ENCODE measurements at places on chromosomes 6 and 20.

DNA sequence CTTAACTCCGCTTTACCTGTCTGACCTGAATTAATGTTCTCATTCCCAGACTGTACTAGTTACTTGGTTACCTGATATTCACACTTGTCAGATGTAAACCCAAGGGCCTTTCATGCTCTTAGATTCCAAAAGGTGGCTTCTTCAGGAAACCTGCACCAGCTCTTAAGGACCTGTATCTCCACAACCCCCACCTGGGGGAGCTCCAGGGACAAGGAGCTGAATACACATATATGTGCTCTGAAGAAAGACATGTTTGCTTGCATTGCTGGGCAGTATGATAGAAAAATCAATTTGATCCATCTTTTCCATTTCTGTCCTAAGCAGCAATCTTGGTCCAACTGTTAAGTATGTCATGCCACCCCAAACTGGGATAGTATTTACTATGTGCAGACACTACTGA, 64.8 kb upstream of the POU3F2 start:
- DNase-seq = no peak

DNA sequence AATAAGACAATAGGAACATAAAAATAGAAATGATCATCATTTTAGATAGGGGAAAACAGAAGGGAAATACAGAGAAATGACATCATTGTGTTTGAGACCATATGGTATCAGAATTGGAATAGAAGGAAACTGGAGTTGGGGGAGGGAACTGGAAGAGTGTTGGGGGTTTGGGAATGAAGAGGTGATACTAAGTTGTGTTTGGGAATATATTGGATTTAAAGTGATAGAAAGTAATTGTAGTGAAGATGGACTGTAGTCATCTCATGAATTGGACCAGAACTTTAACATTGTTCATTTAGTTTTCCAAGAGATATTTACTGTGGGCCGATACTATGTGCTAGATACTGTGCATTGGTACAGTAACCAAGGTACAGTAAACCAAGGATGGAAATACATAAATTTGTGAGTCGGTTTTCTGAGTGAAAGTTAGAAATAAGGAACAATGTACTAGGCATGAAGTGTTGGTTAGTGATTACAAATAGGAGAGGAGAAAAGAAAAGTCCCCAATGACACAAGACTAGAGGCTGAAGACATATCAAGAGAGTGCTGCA, 32.3 kb downstream of the KCNQ5 start:
- DNase-seq = no peak

DNA sequence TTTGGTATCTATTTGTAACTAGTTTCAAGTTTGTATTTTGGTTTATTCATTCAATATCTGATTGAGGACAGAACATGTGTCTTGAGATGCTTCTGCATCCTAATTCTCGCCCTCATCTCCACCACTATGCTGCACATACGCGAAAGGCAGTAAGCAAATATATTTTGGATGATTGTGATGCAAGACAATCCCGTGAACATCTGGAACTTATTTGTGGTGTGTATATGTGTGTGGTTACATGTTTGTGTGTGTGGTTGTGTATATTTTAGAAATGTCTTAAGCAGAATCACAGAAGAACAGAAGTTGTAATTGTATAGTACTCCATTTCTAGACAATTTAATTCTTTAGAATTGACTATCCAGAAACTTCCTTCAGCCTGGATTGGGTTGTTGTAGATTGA, 35.1 kb upstream of the RNF144B start:
- no peak for DNase-seq

- no peak for DNase-seq
These were observed 14.0 kb upstream of the SCGN start for GRCh38 chr6:25637960-25638434.

DNA sequence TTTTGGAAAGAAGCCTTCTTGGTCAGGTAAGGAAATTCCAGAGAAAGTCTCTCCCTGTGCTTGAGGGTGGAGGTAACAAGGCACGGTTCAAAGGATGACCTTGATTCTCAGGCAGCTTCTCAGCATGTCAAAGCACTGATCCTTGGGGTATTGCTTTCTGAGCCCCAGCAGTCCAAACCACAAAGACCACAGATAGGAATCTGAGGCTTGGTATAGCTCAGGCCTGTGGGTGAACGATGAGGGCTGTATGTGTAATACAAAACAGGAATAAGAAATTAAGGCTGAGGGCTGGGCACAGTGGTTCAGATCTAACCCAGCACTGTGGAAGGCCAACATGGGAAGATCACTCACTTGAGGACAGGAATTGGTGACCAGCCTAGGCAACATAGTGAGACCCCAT, 70.2 kb upstream of the SLC22A1 start:
- DNase-seq = no peak
